Gastroesophageal sphincter (tissue), 4 donors: ENCODE measurements at places on chromosomes 2 and 18. TPM values are rescaled to one million over a fixed set of nuclear protein-coding genes. Genes with fewer than 3 reads are reported as not detected.
A peak's percentile ranks its signal among the peaks of the same experiment; 100 is the strongest.

The GCKR gene
- not detected for total RNA-seq

- ATAC-seq, result no peak
These were observed 41.4 kb upstream of the TRIB2 start for GRCh38 chr2:12675352-12675795.

DNA sequence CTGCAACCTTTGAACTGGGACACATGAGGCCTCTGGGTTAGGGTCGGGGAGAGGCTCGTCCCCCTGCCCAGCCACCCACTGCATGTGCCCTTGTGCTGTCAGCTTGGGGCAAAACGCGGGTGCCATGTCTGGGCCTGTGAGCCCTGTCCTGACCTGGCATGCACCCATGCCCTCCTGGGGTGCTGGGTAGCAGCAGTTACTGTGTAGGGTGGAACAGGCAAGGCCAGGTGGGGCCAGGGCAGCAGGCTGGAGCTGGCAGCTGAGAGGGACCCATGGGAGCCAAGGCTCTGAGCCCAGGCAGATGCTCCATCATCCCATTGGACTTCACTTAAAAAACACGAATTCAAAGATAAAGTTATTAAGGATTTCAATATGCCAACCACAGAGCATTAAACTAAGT lies 133.8 kb upstream of the REV1 start:
- no peak for ATAC-seq

DNA sequence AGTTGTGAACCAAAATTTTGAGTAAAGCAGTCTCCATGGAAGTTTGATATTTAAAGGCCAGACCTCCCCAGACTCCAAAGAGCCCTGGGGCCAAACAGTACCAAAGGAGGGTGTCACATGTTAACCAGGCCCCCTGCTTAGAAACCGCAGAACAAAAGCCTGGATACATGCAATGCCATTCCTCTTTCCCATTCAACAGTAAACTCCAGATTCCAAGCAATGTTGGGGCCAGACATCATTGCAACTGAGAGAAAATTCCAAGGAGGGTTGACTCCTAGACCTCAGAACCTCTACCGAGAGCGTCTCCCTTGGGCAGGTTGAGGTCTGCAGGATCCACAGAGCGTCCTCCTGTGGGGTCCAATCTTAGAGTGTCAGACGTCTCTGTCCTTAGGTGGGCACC lies 404.4 kb upstream of the SYT4 start:
- ATAC-seq, result no peak

The UGGT1 gene
- total RNA-seq, result 55.4 TPM

GRCh38 chr18:24014986-24015638 lies 558 bp downstream of the TTC39C start:
- peak; percentile 54 for ATAC-seq

- no peak for ATAC-seq
These were observed 162.4 kb upstream of the NABP1 start for GRCh38 chr2:191515551-191515950.

DNA sequence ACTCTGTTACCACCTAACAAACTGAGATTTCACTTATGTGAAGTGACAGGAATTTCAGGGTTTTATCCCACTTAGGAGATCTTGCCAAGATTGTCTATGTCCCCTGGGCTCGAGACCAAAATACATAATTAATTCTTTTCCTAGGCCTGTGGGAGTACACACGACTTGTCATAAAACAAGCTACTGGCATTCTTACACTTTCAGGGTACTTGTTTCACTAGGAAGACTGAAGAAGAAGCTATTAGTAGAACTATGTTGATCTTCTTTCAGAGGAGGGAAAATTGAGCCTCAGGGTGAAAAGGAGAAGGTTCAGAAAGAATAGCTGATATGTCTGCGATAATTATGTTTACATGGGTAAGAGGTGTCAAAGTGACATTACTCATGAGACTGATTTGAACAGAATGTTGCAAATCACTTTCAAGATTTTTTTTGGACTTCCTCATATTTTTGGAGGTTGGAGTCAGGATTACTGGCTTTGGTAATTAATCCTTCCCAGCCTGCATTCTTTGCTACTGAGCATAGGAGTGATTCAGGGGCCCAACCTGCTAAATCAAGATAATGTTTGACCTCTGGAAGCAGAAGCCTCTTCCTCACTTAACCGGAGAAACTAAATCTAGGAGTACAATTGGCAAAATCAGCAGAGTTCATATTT lies 240.0 kb upstream of the NT5C1B start:
- ATAC-seq, result peak; percentile 48

- no peak for ATAC-seq
These were observed 36.0 kb downstream of the SMAD7 start for GRCh38 chr18:48914581-48915251.

GRCh38 chr2:203646266-203646864 lies 60.1 kb upstream of the CD28 start:
- no peak for ATAC-seq

DNA sequence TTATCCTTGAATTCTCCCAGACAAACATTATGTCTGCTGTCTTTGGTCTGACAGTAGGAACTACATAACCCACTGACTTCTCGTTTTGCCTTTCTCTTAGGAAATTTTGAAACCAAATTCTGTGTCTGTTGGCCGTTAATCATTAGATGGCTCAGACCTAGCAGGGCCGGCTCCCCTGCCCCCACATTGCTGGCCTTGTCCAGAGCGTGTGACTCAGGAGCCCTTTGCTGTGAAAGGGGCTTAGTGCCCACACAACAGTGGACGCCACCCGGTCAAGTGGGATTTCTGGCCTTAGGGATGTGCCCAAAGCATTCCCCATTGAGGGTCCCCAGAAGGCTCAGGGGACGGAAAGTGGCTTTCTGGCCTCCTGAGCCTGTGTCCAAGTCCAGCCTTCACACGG lies 137.5 kb downstream of the CTIF start:
- ATAC-seq, result no peak

DNA sequence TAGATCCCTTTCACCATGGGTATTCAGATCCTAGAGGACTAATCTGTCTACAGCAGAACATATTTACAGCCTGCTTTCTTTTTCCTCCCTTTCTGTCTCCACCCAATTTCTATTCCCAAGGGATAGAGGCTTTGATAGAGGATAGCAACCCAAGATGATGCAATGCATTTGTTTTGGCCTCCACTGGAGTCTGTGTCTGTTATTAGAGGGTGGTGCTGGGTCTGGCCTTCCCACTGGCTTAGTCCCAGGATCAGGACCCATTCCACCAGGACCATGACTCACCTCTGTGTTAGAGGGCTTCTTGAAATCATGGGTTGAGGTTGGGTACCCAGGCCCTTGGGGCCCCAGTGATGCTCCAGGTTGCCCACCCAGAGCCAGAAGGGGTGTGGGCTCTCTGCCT lies 239.7 kb upstream of the TNP1 start:
- ATAC-seq, result peak; percentile 86

DNA sequence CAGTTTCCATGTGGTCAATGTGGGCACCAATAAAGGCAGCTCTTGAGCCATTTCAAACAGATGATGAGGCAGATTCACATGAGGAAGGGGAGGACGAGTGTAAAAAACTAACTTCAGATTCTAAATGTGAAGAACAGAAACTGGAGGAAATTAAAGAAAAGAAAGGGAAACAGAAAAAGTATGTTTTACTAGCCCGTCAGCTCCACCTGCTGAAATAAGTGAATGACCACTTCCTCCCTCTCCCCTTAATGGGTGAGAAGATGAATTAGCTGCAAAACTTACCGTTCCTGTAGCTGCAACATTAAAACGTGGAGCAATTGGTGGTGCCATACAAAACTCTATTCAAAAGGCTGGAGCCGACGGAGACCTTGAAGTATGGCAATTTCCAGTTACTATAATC lies 203.5 kb downstream of the UXS1 start:
- no peak for ATAC-seq

The DOK1 gene
- 16.3 TPM for total RNA-seq

GRCh38 chr2:167652401-167652800 lies 595.0 kb downstream of the STK39 start:
- no peak for ATAC-seq

DNA sequence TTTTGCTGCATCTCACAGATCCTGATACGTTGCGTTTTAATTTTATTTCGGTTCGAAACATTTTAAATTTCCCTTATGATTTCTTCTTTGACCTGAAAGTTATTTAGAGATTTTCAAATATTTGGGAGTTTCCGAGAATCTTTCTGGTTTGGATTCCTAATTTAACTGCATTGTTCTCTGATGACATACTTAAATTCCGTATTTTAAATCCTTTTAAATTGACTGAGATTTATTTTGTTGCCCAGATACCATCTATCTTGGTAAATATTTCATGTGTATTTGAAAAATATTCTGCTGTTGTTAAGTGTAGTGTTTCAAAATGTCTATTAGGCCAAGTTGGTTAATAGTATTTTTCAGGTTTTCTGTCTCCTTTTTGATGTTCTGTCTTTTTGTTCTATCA lies 37.7 kb downstream of the MROH2A start:
- no peak for ATAC-seq

DNA sequence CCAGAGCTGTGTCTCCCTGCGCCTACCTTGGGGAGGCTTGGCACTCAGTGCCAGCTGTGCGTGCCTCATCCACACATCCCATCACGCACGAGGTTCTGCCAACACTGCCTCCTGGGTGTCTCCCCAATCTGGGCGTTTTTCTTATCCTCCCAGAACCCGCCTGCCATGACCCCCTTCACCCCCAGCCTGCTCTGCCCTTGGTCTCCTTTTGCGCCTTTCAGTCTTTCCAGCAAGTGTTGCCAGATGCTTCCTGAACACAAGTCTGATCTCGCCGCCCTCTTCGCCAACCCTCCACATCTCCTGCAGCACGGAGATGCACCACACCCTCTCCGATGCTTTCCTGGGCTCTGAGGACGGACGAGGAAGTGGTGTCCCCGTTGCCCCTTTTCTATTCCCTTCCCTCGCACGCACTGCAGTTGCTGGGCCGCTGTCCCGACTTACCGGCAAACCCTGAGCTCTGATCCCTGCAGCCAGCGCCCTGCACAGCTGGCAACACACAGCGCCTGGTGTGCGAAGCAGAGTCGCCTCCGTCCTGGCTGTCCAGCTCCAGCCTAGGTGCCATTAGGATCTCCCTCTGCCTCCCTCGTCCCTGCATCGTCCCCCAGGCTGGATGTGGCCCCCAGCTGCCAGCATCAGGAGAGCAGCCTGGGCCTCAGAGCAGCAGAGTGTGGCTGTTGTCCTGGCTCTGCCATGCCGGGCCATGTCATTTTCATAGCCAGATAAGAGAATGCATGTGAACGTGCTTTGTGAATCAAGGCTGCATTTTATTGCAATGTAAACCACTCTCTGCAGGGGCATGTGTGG lies 22.6 kb upstream of the ALLC start:
- ATAC-seq, result no peak

- ATAC-seq, result peak; percentile 39
These were observed 74.7 kb downstream of the EIPR1 start for GRCh38 chr2:3302751-3303582.

GRCh38 chr2:55779459-55780421 lies 86.1 kb upstream of the PNPT1 start:
- no peak for ATAC-seq

The SERPINB5 gene
- total RNA-seq, result 1.1 TPM

The POTEJ gene
- not detected for total RNA-seq

DNA sequence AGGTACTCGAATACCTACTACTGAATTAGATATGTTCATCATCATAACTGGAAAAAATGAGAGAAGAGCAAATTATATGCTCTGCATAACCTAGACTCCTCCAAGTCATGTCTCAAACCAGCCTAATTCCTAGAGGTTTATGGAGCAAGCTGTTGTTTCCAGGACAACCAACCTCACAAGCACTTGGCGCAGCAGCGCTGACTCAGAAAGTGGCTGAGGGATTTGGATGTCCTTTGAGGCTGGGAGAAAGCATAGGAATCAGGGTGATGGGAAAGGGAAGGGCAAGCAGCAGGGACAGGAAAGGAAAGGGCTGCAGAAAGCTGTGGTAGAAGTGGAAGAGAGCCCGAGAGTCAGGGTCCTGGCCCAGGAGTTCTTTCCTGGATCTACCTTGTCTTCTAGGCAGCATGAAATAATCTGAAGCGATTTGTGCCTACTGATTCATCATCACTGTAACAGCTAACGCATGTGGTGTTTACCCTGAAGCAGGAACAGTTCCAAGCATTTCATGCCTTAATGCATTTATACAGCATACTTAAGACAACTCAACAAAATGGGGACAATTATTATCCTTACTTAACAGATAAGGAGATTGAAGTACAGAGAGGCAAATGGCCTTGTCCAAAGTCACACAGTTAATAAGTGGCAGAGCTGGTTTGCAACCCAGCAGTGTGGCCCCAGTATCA lies 3.7 kb downstream of the PLEK start:
- peak; percentile 58 for ATAC-seq

- no peak for ATAC-seq
These were observed 307.5 kb downstream of the GULP1 start for GRCh38 chr2:188599140-188599539.

The ZAP70 gene
- 2.0 TPM for total RNA-seq

DNA sequence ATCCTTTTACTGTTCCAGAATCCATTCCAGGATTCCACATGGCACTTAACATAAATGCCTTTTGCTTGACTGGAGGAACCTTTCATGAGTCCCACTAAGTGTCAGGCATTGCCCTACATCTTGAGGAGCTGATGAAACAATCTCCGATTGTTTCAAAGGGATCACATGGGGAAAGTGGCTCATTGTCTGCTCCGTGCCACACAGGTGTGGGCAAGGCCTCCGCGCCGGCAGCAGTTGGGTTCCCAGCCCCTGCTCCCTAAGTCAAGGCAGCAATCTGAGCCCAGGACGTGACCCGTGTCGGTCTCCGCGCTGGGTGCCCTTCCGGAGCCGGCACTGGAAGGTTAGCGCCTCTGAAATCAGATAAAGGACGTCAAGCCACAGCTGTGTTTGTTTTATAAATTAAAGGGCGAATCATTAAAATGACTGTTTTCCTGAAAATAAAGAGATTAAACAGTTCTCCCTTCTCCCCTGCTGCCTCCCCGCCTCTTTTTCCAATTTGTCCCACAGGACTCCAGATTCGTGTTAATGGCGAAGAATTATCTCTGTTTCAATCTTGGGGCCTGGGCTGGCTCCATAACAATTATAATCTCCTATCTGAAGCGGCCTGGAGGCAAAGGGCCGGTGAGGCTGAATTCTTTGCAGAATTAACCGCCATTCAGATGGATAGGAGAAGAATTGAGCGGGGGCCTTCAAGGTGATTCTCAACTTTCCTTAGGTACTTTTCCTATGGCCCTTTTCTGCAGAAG lies 84.3 kb upstream of the FZD7 start:
- no peak for ATAC-seq

DNA sequence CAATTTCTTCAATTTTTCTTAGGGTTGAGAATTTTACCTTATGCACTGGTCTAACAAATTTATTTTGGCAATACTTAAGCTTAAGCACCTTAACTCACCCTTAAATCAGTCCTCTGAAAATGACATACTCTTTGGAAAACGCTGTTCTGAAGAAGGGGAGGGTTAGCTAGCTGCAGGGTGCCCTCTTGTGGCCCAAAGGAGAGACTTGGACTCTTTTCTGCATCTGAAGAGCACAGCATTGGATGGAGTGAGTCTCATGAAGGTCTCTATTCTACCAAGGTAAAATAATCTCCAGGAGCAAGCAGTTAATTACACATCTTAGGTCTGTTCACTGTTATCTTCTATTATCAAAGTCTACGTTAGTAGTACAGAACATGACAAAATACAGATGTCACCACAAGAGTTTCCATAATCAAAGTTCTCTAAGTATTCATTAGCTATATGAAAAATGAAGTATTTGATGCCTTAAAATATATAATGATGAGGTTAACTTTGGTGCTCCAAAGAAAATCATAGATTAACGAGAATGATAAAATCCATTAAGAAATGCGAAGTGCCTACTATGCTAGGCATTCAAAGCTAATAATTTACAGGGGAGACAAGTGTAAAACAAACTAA lies 24.4 kb downstream of the PUM2 start:
- ATAC-seq, result peak; percentile 48
